ENCODE measurements at places on chromosomes 12 and 14.

DNA sequence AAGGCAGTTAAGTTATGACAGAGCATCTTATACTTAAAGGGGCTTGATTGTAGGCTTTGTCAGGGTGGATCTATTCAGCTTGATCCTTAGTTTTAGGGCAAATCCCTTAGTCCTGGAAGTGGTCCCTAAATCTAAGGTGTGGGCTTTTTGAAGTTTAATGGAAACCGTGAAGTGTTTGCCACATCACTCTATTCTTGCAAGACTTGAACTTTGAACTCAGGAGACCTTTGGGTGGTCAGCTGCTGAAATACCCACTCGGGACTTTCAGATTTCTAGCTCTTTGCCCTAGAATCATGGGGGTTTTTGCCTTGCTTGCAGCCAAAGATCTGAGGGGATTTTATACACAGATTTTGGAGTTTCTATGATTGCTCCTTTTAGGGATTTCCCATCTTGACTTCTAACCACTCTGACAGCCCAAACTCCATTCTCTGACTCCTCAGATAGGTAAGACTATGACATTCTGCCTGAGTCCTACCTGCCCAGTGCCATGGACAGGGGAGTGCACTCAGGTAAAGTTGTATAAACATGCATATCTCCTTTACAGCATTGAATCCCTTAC lies 39.9 kb downstream of the SNAPC1 start:
- no peak for DNase-seq

DNA sequence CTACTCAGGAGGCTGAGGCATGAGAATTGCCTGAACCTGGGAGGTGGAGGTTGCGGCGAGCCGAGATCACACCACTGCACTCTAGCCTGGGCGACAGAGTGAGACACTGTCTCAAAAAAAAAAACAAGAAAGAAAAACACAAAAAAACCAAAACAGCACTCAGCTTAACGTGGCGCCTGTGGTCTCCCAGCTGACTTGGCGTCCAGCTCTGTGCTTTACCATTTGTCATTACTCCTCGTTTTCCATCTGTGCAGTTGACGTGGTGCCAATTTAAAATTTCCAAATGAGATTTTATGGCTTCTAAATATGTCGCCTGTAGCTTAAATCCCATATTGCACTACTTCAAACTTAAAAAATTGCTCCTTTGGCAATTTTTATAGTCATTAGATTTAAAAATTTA lies 2.0 kb downstream of the MGP start:
- no peak for DNase-seq

- peak; percentile 25 for DNase-seq
Observed at GRCh38 chr14:37985826-37986470, 221.8 kb upstream of the SSTR1 start.

GRCh38 chr12:32671930-32672780 lies 6.9 kb upstream of the DNM1L start:
- peak; percentile 66 for DNase-seq

GRCh38 chr12:89346741-89347324 lies 5.5 kb downstream of the DUSP6 start:
- peak; percentile 99 for DNase-seq

GRCh38 chr14:37150414-37150813 lies 22.0 kb downstream of the SLC25A21 start:
- DNase-seq, result peak; percentile 50

GRCh38 chr14:23351681-23352505 lies 794 bp downstream of the SLC22A17 start:
- no peak for DNase-seq

DNA sequence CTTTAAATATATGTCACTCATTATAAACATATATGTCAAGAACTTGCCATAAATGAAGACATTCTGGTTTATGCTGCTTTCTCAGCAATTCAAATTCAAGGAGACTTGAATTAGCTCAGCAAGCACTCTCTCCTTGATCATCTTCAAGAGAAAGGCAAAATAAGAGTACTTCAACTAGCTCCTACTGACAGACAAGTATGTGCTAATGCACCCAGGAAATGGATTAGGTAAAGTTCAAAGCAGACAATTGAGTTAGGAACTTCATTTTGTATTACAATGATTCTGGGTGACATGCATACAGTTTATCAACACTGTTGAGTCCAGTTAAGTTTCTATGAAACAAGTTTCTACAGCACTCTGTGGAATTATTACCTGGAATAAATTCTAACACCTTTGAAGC lies 455.9 kb upstream of the USP15 start:
- DNase-seq, result no peak

GRCh38 chr14:58751788-58752187 lies 114.0 kb downstream of the DACT1 start:
- no peak for DNase-seq

- no peak for DNase-seq
Observed at GRCh38 chr14:104019029-104019428, 66.5 kb upstream of the ASPG start.

DNA sequence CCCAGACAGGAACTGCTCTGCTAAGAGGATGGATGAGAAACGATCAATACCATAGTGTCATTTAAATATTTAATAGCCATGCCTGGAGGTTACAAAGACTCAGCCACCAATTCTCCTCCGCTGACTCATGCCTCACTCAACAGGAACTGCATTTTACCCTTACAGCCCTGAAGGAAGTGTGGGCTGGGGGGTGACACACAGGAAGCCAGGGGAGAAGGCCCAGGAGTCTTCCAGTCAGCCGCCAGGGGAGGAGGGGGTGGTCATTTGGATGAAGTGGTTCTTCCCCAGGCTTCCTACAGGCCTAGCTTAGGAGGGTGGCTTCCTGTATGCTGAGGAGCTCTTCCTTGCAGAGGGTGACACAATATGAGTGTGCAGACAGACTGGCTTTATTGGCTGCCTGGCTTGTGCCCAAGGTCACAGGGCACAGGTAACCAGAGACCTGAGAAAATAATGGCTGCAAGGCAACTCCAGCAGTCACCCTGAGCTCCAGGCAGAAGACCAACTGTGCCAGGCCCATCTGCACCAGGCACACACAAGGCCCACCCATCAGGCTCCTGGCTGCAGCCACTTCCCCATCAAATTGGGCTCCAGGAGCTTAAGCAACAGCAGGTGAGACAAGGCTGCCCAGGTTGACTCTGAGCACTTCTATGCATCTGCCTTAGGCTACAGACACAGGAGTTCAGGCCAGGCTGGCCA lies 30.6 kb upstream of the RPLP0 start:
- DNase-seq, result peak; percentile 82

DNA sequence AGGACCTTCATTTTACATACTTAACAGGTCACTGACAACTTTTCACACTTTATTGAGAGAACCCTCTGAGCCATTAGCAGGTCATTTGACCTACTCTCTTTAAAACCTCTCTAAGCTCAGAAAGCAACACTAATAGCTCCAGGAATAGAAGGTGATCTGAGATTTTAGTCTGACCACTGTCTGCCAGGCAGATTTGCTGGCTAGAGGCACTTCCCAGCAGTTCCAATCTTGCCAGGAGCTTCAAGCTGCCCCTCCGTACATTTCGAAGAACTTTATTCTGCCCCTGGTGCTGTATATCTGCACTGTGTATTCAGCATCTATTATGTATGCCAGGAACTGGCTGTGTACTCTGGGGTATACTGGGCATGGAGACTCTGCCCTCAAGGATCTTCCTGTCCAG lies 56.3 kb downstream of the GPHB5 start:
- no peak for DNase-seq

DNA sequence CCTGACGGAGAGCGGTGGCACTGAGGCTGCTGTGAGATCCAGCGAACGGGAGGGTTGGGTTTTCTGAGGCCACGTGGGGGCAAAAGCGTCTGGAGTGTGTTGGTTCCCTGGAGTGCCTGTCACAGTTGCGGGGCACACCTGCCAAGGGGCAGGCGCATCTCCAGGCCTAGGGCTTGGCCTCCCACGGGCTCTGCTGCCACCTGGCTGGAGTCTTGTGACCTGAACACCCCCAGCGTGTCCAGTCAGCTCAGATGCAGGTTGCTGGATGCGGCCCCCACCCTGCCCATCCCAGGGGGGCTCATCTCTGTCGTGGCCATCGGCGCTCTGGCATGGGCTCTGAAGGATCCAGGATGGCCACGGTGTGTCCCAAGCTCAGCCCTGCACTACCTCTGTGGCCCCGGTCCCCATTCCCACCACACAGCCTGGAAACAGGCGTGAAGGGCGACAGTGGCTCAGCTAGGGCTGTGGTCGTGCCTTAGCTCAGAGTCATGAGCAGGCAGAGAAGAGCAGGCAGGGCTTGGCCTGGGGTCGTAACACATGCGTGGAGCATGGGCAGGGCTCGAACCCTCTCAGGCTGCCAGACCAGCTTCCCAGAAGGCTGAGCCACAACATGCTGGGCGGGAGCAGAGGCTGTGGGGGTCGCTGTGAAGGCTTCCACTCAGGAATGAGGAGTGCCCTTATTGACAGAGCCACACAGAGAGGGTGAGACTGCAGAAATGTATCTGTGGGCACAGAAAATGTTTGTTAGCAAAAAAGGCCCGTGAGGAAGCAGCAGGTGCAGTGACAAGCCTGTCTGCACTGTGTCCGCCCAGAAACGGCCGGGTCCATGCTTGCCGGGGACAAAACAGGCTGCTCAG lies 23.5 kb upstream of the CRIP2 start:
- no peak for DNase-seq

- peak; percentile 11 for DNase-seq
Observed at GRCh38 chr12:55955800-55956508, 9.9 kb downstream of the PMEL start.

- no peak for DNase-seq
Observed at GRCh38 chr12:79194595-79194994, 330.0 kb downstream of the SYT1 start.

DNA sequence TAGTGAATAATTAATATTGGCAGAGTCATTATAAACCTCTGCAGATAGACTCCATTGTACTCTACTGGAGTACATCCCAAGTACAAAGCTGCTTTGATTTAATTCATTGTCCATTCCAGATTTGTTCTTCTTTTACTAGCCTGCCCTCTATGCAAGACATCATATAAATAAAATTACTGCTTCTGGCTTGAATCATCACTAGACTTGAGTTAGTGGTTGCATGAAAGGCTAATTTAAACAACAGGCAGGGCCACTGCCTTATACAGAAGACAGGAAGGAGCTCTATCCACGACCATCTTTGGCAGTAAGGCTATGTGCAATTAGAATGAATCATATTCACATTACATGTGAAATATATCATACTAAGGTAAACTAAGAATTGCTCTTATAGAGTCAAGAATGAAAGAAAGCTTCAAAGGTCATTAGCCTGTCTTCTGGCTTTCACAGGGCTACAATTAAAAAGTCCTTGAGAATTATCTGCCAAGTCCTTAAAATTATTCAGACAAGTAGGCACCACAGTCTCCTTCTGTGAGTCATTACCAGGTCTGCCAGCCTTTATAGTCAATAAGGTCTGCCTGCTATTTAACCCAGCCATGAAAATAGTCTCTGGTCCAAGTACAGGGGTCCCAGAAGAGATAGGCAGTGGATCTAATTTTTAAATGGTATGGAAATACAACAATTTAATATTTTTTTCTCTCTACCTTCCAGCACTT lies 631.8 kb downstream of the TMTC2 start:
- DNase-seq, result no peak

- no peak for DNase-seq
Observed at GRCh38 chr12:93176165-93176564, 201.6 kb upstream of the NUDT4 start.

GRCh38 chr12:104579718-104580495 lies 123.2 kb downstream of the CHST11 start:
- DNase-seq, result no peak

GRCh38 chr14:54535646-54536045 lies 25.9 kb downstream of the CGRRF1 start:
- DNase-seq, result no peak

DNA sequence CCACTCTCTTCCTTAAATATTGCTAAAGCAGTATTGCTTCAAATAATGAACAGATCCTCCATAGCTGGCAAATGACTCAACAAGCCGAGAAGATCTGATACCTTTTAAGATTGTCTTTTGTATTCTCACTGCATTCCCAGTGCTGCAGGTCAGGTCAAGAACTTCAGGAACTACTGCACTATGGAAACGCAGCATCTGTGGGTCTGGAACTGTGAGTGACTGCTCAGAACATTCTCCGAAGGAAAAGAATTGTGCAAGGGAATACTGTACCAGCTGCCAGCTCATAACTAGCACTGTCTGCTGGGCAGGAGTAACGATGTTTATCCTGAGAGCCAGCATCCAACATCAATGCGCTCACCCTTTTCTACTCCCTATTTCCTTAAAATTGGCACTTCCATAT lies 348.0 kb upstream of the SOX5 start:
- DNase-seq, result no peak

Measured in MV-4-11 (cell line).